Activated CD4-positive, CD25-positive, alpha-beta regulatory T cell treated with anti-CD3 and anti-CD28 coated beads, Interleukin-2, amount 50 U/mL, for 24 hours (primary cell): ENCODE measurements at places on chromosomes 4 and X.

DNA sequence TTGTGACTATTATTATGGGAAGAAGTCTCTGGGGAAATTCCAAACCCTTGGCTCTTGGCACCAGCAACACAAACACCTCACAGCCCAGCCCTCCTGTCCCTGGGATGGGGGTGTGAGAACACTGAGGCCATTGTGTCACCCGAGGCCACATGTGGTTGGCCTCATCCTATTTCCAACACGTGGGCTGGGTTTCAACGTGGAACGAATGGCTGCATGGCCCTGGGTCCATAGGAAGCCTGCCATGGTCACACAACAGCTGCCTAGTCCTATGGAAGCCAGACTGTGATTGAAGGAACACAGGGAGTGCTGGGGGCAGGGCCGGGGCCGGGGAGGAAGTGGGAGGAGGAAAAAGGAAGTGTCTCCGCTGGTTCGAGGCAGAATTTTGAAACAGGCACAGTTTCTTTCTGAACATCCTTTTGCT, 10.0 kb downstream of the CLCN4 start:
- ATAC-seq, result no peak

DNA sequence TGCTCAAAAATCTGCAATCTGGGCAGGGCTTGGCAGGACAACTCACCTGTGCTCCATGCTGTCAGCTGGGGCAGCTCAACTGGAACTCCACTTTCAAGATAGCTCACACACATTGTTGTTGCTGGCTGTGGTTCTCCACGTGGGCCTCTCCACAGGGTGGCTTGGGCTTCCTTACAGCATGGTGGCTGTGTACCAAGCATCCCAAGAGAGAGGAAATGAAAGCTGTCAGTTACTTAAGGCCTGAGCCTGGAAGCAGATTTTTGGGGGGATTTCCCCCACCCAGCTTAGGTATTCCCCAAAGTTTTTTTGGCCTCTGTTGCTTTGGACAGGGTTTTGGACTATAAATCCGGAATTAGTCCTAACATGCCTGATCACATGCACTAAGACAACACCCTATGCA, 81.0 kb downstream of the BCOR start:
- ATAC-seq, result no peak

GRCh38 chr4:163194593-163194992, 27.9 kb upstream of the NAF1 start:
- no peak for ATAC-seq

DNA sequence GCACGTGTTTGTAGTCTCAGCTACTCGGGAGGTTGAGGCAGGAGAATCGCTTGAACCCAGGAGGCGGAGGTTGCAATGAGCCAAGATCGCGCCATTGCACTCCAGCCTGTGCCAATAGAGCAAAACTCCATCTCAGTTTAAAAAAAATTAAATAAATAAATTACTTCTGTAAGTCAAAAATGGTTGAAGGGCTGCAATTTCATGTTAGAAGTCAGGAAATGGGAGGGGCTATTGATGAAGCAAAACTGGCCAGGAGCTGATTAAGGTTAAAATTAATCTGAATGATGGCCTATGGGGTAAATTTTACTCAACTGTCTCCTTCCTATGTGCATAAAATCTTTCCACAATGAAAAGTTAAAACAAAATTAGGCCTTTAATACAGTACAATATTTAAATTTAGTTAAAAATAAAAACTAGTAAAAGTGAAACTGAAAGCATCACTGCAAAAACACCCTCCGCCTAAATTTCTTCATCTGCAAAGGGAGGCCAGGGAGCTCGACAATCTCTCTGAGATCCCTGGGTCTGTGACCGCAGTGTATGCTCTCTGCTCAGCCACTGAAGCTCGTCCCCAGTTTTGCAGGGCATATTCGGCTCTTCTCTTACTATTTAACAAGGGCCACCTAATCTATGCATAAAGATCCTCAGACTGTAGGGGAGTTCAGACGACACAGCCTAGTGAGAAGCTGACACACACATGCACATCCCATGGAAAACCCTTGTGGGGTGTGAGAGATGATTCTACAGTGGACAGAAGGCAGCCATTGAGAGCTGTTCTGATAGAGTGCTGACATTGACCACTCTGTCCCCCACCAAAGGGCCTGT, 57.2 kb downstream of the IRF2 start:
- peak; percentile 66 for ATAC-seq

DNA sequence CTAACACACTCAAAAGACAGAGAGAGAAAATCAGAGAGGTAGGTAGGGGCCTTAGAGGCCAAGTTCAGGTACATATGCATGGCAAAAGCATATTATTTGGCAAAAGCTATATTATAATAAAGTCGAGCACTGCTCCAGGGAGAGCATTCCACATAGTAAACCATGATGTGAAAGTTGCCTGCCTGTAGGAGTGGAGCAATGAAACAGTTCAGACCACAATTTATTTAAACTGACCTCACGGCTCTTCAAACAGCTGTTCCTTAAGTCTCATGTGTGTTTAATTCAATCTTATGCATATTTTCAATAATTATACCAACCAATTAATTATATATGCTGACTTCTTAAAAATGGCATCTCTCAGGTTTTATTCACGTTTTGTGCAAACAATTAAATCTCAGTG, 3.3 kb downstream of the RFC1 start:
- no peak for ATAC-seq

- ATAC-seq, result peak; percentile 84
Measured at GRCh38 chr4:121278811-121279368, 101.9 kb downstream of the QRFPR start.

DNA sequence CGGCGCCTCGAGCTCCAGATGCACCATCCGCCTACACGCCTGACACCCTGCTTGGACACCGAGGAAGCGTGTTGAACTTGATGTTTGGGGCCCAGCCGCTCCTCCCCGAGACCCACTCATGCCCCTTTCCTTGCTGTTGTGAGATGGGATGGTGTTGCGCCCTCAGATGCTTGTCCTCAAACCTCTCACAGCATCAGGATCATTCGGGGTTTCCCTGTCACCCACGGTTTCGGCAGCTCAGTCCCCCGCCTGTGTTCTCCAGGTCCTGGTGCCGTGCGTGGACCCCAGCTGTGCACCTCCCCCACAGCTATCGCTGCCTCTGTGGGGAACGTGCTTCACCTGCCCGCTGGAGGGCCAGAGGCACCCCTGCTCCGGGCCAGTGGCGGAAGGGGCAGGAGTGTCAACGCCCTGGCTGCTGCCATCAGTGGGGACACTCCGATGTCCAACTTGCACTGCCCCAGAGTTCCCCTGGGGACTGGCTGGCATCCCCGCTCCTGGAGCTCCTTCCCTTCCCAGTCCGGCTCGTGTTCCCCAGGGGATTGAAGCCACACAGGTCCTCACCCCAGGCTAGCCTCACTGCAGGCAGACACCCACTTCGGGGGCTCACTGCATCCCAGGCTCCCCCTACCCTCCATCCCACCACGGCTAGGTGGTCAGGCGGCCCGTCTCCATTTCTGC, 82.3 kb upstream of the ADRA2C start:
- no peak for ATAC-seq

DNA sequence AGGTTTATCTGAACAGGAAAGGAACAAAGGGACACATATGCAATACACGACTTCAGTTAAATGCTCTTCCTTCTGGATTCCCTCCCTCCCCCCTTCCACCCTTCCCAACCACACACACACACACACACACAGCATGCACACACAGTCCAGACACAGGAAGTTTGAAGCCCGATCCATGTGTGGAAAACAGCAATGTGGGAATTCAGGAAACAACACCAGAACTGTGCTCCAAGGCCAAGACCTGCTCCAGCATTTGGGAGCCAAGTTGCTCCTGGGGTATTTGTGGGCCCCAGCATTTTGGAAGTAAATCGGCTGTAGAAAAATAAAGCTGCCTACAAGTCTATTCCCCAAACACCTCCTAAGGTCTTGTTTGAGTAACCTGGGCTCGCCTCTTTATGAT, 5.6 kb upstream of the AMOT start:
- ATAC-seq, result no peak

DNA sequence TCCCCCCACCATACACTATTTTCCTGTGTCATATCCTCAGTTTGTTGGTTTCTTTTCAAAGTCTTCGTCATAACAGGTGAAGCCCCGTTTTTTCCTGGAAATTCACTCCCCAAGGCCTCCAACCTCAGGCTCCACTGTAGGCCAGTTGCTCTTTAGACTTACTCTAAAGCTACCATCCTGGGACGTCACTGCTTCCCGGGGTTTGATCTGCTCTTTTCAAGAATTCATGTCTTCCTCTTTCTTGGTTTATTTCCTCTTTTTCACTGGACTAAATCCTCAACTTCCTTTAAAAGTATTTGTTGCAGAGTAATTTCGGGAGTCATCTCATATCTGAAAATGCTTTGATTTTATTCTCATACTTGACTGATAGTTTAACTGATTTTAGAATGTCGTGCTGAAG, 6.5 kb upstream of the SERTM2 start:
- no peak for ATAC-seq

DNA sequence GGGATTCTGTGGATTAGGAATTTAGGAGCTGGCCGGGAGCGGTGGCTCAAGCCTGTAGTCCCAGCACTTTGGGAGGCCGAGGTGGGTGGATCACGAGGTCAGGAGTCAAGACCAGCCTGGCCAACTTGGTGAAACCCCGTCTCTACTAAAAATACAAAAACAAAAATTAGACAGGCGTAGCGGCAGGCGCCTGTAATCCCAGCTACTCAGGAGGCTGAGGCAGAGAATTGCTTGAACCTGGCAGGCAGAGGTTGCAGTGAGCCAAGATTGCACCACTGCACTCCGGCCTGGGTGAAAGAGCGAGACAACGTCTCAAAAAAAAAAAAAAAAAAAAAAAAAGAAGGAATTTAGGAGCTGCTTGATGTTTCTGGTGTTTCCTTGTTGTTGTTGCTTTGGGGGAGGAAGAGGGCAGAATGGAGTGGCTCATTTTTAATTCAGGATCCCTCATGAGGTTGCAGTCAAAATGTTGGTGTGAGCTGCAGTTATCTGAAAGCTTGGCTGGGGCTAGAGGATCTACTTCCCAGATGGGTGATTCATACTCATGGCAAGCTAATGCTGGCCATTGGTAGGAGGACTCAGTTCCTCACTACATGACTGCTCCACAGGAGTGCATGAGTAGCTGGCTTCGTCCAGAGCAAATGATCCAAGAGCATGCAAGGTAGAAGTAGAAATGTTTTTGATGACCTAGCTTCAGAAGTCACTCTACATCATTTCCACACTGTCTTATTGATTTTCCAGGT, 26.5 kb upstream of the JADE1 start:
- no peak for ATAC-seq

GRCh38 chr4:86741846-86742245, 107.3 kb downstream of the SLC10A6 start:
- ATAC-seq, result no peak

GRCh38 chr4:43782391-43782790, 666.2 kb downstream of the KCTD8 start:
- ATAC-seq, result no peak

- no peak for ATAC-seq
Measured at GRCh38 chr4:70816894-70817293, 22.8 kb downstream of the GRSF1 start.

DNA sequence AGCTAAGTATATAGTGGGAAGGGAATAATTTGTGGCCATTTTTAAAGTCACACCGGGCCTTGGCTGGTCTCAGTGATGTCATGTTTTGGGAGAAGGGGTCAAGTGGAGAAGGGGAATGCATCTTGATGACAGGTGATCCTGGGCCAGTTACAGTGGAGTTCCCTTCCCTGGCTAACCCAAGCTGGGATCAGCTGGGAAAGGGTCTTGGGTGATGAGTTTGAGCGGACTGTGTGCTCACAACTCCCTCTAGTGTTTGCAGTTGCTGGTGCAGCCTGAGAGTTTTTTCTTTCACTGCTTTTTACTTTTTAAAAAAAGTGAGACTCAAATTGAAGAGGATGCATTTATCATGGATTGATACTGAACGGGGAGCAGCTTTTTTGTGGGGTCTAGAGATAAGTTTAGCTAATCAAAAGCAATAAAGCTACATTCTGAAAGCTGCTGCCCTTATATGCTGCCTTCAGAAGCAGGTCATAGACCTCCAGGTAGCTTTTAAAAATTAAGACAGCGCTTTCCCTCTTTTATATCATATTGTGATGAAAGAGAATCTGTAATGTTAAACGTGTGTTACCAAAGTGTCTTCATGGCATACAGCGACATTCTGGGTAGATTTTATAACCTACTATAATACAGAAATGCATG, 164.7 kb downstream of the DCLK2 start:
- ATAC-seq, result no peak

DNA sequence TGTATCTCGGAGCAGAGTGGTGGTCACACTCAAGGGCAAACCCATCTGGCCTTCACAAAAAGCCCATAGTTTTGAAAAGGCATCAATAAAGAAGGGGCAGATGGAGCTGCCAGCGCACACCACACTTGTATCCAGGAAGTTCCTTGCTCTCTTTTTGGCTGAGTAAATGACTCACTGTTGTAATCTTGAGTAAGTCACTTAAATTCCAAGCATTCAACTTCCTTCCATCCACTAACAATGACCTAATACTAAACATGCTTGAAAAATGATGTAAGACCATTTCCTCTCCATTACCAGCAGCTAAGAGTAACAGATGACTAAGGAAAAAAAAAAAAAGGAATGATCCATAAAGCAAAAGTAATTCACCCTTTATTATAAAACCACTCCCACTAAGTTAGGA, 32.4 kb upstream of the MYOZ2 start:
- ATAC-seq, result no peak

GRCh38 chr4:86957215-86957614, 22.4 kb downstream of the AFF1 start:
- ATAC-seq, result peak; percentile 80

- ATAC-seq, result no peak
Measured at GRCh38 chr4:92262371-92262770, 41.4 kb upstream of the GRID2 start.

DNA sequence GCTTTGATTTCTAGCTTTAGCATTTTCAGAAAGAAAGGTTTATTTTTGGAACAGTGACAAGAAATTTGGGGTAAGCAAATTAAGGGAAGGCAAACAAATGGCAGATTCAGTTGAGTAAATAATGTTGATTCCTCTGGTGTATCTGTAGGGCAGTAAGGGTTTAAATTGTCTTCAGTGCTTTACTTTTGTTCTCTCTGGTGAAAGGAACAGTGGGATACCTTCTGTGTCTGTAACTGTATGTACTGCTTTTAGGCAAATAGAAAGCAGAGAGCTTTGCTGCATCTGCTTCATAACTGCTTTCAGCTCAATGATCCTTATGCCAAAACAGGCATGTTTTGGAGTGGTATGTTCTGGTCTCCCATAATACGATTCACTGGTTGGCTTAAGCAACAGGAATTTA, 932.1 kb upstream of the SLIT2 start:
- ATAC-seq, result no peak

DNA sequence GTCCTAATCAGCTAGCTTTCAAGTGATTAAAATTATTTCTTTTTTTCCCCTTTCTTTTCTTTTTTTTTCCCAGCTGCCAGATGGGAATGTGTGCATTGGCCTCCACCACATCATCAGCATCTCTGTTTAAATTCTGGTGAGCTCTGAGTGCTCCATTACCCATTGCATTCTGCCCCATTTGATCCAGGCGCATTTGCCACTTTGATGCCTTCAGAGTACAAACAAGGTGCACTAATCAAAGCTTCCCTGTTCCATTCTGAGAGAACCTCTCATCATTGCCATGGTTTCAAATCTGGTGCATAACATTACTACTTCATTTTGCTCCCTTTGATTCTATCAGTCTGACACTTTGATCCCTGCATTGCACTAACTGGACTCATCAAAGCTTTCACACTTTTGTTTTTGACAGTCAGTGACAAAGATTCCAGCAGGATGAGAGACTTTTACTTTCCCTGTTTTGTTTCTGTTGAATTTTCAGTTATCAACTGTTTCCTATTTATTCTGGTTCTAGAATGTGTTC, 238.8 kb upstream of the PCDH10 start:
- no peak for ATAC-seq
